ENCODE measurements at places on chromosomes 2 and 18.
A peak's percentile ranks its signal among the peaks of the same experiment; 100 is the strongest.

DNA sequence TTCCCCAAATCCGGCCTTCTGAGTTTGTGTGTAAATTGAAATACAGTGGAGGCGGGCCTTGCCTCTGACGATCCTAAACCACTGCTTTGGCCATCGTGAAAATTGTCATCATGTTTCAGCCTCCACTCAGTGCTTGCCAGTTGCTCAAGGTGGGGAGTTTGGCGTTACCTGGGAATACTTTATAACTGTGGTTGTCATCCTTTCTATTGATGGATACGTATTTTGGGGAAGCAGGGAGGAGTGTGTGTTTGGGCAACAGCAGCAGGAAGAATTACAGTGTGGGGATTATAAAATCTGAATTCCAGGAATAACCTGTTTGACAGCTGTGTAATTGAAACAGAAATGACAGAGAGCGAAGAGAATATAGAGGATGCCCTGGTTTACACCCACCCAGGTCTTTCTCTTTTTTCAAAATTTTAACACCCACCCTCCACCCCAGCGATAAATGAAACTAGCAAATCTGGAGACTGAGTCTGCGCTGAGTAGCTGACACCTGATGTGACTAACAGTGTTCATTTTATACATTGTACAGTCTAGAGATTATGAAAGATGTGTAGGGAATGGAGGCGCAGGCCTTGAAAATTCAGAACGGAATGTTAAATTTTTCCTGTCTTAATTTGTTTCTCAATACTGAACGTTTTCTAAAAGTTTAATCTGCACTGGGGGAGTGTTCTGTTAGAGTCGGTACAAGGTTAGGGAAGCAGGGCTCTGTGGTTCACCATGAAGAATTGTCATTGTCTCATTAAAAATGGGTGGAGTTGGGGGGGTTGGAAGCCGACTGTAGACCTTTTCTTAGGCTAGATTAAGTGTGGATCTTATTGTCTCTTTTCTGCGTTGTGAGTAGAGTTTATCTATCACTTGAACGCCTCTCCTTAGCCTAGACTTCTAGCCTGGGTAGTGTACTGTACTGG, 1.6 kb downstream of the MAP4K4 start:
- no peak for DNase-seq

- no peak for DNase-seq
These were observed 28.4 kb upstream of the RNU4ATAC start for GRCh38 chr2:121502246-121502645.

GRCh38 chr2:12083081-12083581, 336.7 kb downstream of the LPIN1 start:
- DNase-seq = no peak

DNA sequence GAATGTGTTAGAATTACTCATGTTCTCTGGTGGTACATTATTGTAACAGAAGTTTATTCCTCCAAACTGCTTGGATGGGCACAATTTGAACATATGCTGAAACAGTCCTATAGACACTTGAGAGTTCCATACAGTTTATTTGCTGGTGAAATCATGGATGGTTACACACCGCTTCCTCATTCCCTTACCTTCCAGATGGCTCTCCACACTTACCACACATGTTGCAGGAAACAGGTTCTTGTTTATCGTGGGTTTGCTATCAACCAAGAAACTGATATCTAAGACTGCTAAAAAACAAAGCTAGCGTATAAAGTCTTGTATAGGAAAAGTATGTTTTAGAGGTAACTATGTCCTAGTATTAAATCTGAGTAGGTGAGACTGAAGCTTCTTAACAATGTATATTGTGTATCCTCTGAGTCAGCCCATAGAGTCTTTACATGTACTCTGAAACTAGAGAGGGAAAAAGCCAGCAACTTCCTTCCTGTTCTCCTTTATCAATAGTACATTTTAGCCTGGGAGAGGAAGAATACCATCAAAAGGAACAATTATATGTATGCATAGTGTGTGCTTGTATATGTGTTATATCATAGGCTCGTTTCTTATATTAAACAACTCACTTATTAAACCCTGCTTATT, 313.1 kb downstream of the PLCL1 start:
- DNase-seq = no peak

- DNase-seq = no peak
These were observed 99.0 kb downstream of the EPB41L3 start for GRCh38 chr18:5444847-5445246.

DNA sequence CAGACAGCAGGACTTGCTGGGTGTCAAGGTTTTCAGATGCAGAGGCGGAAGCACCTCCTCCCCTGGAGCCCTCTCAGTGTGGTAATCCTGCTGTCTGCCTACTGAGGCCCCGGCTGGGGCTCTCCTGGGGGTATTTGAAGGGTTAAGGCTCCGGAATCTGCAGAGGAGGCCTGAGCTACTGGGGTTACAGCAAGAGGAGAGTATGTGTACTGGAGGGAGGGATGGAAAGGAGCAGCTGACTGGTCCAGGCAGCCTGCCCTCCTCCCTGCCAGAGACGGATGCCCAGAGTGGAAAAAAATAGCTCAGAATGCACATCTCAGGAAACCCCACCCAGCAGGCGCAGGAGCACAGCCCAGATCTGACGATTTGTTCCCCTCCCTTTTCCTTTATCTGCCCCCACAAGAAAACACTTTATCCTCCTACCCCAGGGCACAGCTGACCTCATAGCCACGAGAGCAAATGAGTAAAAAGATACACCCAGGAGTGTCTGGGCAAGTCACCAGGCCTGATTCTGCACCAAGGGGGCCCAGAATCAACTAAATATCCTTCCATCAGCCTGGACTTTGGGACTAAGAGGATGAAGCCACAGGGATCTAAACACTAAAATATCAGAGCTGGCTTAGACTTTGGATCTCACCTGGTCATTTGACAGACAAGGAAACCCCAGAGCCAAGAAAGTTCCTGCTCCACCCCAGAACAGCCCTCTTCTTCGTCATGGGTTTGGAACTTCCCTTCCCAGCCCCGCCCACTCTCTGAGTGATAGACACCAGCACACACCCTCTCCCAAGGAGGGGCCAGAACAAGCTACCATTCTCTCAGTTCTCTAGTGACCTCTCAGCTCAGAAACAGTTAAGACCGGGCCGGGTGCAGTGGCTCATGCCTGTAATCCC, 5.5 kb downstream of the TMBIM1 start:
- DNase-seq = no peak

GRCh38 chr2:146265656-146266055, 1579.2 kb upstream of the ACVR2A start:
- DNase-seq = no peak

DNA sequence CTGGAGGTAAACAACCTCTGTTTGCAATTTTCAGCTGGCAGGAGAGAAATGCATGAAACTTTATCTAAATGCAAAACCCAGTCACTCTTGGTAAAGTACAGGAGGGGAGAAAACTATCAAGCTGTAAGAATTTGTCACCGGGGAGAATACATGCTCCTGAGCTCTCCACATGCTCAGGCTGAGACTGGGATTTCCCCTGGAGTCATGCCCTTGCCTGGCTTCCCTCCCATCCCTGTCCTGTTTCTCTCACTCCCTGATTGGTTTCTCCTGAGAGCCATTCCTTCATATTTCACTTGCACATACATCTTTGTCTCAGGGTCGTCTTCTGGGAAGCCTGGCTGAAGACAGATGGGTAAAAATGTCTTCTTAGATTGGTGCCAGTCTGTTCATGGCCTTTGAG, 52.9 kb upstream of the SPATS2L start:
- no peak for DNase-seq

- DNase-seq = no peak
These were observed 14.7 kb downstream of the DAW1 start for GRCh38 chr2:227886149-227886548.

- DNase-seq = peak; percentile 33
These were observed 462.4 kb upstream of the ACVR2A start for GRCh38 chr2:147382322-147382948.

GRCh38 chr2:9945596-9945995, 5.9 kb upstream of the GRHL1 start:
- DNase-seq = no peak

Measured in NCI-H1436 treated with DMSO at 0.1 percent for 48 hours (cell line).